Tongue (tissue), 3 donors: ENCODE measurements at places on chromosomes 4 and X.

DNA sequence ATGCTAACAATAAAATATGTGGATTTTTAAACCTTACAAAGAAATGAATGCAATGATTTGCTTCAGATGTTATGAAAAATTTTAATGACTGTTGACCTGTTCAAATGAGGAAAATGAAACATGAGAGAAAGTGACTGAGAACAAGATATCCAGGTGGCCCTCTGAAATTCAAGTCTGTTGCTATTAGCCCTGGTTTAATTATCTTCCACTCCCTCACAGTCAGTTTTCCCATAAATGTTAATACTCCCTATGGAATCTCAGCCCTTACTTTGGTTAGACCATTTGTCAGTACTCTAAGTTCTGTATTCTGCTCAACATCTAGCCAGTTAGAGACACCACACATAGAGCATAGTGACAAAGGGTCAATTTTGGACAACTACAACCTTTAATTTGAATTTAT, 327.8 kb downstream of the PDGFC start:
- no peak for DNase-seq

GRCh38 chr4:53057679-53058078, 195.6 kb downstream of the RASL11B start:
- no peak for DNase-seq

- peak; percentile 52 for DNase-seq
Observed at GRCh38 chr4:92235731-92236130, 68.0 kb upstream of the GRID2 start.

- peak; percentile 77 for DNase-seq
Observed at GRCh38 chrX:130120746-130121504, 10.6 kb upstream of the ELF4 start.

GRCh38 chr4:152321398-152321797, 214.5 kb downstream of the FBXW7 start:
- no peak for DNase-seq
